ENCODE measurements at places on chromosomes 12 and 14.

DNA sequence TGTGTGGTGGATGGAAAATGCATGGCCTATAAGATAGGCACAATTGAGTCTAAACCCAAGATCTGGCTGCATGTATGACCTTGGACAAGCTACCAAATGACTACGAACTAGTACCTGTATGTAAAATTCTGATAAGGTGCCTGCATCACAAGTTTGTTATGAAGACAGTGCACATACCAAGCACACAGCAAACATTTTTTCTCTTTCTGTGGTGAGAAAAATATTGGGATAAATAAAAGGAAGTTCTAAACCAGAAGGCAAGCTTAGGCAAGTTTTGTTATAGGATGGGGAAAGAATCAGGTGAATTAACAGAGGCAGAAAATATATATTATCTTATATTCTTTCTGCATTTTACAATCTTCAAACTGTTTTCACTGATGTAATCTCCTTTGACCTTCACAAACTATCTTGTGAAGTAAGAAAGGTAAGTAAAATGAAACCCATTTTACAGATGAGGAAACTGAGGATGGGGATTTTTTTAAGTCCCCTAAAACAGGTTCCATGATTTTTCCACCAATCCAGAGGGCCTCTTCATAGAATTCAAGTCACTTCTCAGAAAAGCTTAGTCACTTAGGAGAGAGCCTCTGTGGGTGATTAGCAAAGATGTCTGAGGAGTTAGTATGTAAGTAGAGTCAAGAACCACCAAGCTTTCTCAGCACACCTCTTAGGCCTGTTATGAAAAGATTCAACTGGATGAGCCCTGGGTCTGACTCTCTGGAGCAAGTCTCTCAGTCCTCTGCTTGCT is 132.0 kb upstream of the RAP1B start:
- no peak for DNase-seq

- DNase-seq = no peak
These were observed 95.3 kb downstream of the STXBP6 start for GRCh38 chr14:24954700-24955037.

- DNase-seq = no peak
These were observed 6.0 kb downstream of the FOXG1 start for GRCh38 chr14:28772613-28773012.

DNA sequence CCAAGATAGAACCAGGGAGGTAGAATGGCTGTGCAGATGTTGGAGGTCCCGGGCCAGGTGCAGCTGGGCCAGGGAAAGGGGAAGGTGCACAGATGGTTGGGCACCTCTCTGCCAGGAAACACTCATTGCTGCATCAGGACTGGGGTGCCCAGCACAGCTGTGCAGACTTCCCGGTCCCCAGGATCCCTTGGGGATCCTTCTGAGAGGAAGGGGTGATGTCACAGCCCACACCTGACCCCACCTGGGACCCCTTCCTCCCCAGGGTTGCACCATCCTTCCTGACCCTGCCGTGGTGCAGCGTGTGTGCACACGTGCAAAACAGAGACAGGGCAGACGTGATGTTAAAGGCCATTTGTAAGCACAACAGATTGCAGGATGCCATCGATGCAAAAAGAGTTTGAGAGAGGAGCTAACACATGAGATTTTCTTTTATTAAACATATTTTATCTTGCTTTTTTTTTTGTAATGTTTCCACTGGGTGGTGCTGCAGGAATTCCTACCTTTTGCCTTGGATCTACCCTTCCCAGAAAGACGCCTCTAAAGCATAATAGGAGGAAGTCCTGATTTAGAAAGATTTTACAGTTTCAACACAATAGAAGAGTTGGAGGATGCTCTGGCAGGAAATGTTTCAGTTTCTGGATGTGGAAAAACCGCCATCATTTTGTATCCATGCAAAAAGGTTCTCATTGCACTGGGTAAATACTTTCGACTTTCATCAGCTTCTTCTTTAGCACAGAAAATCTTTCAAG is 14.8 kb downstream of the ELK3 start:
- DNase-seq = no peak

- no peak for DNase-seq
These were observed at the start of gene BHLHE41 for GRCh38 chr12:26124446-26125399. Gene BHLHE41, minus strand, starts transcription at chr12:26125037. Its CDS starts 258 bp downstream, at chr12:26124779.

- no peak for DNase-seq
These were observed 611.1 kb downstream of the AACS start for GRCh38 chr12:125676366-125676765.

- DNase-seq = no peak
These were observed 102.3 kb downstream of the CALM1 start for GRCh38 chr14:90499121-90499520.

DNA sequence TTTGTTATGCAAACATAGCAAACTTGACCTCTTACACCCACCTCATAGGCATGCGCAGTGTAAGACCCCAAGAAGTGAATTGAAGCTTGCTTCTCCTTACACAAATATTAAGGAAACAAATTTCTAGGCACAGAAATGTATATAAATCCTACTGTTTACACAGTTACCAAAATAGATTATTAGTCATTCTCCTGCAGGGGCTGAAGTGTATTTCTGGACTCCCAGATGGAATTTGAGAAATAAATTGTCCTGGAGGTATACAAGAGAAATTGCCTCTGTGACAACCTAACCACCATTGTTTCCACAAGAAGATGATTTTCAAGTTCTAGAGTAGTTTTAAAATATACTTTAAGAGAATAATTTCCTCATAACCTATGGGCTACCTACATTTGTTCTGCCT is 656.0 kb upstream of the MDGA2 start:
- no peak for DNase-seq

- no peak for DNase-seq
These were observed 84.5 kb downstream of the VRK1 start for GRCh38 chr14:96881713-96882112.

DNA sequence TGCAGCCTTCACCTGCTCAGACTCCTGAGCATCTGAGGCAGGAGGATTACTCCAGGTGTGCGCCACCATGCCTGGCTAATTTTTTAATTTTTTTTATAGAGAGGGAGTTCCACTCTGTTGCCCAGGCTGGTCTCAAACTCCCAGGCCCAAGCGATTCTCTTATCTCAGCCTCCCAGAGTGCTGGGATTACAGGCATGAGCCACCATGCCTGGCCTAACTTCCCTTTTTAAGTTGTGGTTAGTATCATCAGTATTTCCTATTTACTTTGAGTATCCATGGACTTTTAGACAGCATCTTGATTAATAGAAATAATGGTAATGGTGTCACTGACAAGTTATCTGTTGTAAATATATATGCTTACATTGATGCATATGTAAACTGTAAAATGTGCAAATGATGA is 116.9 kb downstream of the FGD4 start:
- DNase-seq = no peak

DNA sequence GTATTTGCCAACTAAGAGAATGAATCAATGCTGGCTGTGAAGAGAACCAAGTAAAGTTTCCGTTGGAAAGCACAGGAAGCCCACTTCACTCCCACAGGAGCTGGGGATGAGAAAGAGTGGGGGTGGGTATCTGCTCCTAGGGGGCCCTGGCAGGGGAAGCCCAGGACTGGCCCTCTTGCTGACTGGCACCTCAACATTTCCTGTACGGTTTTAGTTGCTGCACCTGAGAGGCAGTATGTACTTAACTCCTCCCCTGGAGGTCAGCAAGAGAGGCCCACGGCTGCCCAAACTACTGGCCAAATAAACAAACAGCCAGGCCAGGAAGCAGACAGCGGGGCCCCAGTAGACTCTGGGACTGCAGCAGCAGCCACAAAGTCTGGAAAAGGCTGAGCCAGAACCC is 33.8 kb upstream of the VWF start:
- no peak for DNase-seq

DNA sequence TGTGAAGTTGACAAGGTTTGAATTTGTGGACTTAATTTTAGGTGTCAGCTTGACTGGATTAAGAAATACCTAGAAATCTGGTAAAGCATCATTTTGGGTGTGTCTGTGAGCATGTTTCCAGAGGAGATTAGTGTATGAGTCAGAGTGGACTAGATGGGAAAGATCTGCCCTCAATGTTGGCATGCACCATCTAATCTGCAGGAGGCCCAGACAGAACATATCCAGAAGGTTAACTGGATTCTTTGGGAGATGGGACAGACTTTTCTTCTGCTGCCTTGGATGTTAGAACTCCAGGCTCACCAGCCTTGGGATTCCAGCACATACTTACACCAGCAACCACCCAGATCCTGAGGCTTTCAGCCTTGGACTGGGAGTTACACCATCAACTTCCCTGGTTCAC is 14.1 kb downstream of the SGPP1 start:
- no peak for DNase-seq

All from T-helper 9 cell (primary cell).